ENCODE measurements at places on chromosomes 16 and 17.

- DNase-seq, result no peak
Measured at GRCh38 chr17:77687417-77687816, 271.1 kb upstream of the TNRC6C start.

- no peak for DNase-seq
Measured at GRCh38 chr17:17044846-17045561, 2.7 kb downstream of the MPRIP start.

- no peak for DNase-seq
Measured at GRCh38 chr16:87845807-87846619, 23.3 kb downstream of the SLC7A5 start.

DNA sequence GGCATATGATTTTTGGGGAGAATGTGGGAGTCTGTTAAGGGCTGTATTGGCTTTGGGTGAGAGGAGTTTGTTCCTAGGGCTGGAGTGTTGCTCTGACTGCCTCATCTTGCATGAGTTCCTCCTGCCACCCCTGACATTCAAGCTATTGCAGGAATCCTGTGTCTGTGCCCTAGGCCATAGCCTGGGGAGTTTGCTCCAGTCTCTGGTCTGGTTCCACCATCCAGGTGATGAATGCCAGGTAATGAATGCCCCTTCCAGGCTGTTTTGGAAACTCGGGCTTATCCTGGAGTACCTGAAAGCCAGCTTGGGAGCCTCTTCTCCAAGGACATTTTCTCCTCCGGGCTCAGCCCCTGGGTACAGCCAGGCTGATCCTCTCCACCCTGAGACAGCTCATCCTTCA, 117.0 kb upstream of the IRX3 start:
- no peak for DNase-seq

- DNase-seq, result no peak
Measured at GRCh38 chr16:70612931-70613330, 33.4 kb upstream of the IL34 start.

- no peak for DNase-seq
Measured at GRCh38 chr16:2016407-2016922, 3.1 kb upstream of the NPW start.

- DNase-seq, result no peak
Measured at GRCh38 chr17:41347869-41348760, 2.5 kb downstream of the KRT33A start.

DNA sequence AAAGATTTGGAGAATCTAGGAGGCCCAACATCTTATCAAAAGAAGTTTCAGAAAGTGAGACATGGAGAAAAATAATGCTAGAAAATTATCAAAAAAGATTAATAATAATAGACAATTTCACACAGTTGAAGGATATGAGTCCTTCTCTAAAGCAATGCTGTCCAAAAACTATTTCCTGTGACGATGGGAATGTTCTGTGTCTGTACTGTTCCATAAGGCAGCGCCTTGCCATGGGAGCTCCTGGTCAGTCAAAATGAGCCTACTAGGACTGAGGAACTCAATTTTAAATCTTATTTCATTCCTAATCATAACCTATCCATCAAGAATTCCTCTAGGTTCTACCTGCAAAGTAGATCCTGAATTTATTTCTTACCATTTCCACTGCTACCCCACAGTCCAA, 49.0 kb downstream of the CACNG1 start:
- DNase-seq, result no peak
